ENCODE measurements at places on chromosomes 3 and 15.

- DNase-seq: no peak
These were observed 67.8 kb downstream of the RGMA start for GRCh38 chr15:93020976-93021772.

GRCh38 chr3:114154321-114154821 lies 24.5 kb downstream of the DRD3 start:
- no peak for DNase-seq

DNA sequence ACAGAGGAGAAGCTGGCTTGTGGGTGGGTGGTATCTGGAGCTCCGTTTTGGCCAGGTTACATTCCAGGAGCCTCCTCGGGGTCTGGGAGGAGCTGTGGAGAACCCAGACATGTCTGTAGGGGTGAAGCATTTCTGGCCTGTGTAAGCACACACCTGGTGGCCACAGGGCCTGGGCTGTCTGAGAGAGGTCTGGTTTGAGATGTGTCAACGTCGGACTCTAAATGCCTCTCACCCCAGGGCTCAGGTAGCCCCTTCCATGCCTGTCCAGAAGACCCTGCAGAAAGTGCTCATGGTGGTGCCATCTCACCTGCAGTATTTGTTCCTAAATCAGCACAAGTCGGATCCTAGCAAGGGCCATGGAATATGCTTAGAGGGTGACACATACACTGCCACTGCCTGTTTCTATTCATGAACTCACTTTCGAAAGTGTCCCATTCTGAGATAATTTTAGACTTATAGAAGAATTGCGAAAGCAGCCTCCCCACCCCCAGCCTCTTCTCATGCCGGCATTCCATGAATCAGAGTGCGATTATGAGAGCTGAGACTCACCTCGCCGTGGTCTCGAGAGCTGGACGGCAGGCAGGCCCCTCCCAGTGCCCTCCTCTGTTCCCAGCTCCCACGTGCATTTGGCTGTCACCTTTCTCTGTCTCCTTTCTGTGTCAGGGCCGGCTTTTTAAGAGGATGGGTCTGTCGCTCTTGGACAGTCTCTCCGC lies 63.7 kb downstream of the KLF15 start:
- DNase-seq: no peak

- no peak for DNase-seq
These were observed 44.4 kb upstream of the SSR3 start for GRCh38 chr3:156599089-156599874.

- no peak for DNase-seq
These were observed 267.8 kb downstream of the RAP2B start for GRCh38 chr3:153429821-153430220.

GRCh38 chr15:85276508-85276907 lies 103.9 kb upstream of the AKAP13 start:
- no peak for DNase-seq

DNA sequence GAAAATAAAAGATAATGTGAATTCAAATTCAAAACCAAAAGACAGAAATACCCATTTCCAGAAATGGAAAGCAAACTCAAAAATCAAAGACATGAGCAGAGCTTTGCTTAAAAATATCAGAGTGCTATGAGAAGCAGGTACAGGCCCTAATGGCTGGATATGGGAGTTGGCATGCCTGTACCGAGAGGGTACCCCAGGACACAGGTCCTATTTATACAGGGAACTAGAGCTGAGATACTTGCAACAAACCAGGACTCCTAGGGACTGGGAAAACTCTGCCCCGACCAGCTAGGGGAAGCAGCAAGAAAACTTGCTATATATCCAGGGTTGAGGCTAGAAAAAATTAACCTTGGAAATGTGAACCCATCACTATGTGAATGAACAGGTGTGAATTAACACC lies 36.0 kb upstream of the SYNPR start:
- no peak for DNase-seq

DNA sequence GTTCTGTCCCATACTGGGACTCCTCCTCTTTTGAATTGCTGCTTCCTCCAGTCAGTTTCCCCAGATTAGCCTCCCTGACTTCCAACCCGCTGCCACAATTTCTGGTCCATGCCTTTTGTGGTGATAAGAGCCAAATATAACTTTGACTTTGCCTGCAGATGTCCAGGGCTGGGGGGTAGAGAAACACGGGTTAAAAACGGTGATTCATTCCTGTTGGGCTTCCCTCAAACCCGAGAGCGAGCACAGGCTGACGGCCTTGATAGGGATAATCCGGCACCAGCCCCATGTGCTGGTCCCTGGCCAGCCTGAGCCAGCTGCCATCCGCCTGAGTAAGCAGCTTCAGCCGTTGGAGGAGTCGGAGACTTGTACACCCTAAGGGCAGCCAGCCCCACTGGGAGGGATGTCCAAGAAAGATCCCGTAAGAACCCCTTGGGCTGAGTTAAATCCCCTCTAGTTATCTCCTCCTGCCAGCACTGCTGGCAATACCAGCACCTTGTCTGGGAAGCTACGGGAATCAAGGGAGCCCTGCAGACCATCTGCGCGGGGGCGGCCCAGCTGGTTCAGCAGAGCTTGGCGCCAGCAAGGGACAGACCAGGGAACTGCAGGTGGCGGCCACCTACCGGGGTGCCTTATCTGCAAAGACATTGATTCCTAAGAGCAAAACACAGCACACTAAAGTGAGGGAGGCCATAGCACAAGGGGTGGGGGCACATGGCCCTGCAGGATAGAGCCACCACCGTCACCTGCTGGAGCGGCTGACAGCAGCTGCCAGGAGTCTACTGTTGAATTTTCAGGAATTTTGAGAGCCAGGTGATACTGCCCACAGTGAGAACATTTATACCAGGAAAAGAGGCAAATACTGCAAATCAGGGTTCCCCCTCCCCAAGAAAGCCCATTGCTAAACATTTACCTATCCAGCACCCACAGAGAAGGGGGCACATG lies 18.1 kb downstream of the CSPG4 start:
- no peak for DNase-seq

GRCh38 chr3:13711911-13712650 lies 163.2 kb downstream of the FBLN2 start:
- DNase-seq: no peak

- DNase-seq: no peak
These were observed 453.1 kb downstream of the GBE1 start for GRCh38 chr3:81308306-81308705.

DNA sequence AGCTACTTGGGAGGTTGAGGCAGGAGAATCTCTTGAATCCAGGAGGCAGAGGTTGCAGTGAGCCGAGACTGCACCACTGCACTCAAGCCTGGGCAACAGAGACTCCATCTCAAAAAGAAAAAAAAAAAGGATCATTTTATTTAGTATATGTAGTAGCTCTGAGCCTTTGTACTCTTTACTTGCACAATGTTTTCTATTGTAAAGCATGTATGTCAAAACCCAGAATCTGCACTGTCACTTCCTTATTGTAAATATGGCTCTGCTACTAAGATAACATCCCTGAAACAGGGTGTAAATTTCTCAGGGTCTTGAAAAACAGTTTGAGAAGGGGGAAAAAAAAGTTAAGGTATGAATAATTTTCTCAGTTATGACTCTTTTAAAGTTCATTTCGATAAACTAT lies 35.1 kb downstream of the SLMAP start:
- DNase-seq: no peak

GRCh38 chr3:3800080-3800455 lies 837 bp downstream of the LRRN1 start:
- DNase-seq: no peak

GRCh38 chr3:142839831-142840230 lies 49.1 kb downstream of the PCOLCE2 start:
- DNase-seq: no peak

DNA sequence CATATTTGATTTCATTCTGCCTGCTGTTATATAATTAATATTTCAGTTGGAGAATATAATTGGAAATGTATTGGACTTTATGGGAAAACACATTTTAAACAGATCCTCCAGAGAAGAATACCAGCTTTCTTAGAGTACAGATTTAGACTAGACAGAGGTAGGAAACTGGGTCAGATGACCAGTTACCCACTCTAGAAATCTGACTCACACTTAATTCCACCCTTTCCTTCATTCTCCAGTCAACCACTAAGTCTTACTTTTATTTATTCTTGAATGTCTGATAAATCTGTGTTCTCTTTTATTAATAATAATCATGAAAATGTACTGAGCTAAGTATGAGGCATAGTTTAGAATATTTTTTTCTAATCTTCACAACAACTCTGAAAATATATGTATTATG lies 110.7 kb downstream of the LRRC49 start:
- no peak for DNase-seq
